Stimulated activated CD8-positive, alpha-beta memory T cell treated with anti-CD3 and anti-CD28 coated beads, Interleukin-7, amount 100 ng/mL, for 1 hour (primary cell): ENCODE measurements at places on chromosomes 4 and X.

- no peak for DNase-seq
These were observed 72.9 kb downstream of the MED28 start for GRCh38 chr4:17687237-17687857.

DNA sequence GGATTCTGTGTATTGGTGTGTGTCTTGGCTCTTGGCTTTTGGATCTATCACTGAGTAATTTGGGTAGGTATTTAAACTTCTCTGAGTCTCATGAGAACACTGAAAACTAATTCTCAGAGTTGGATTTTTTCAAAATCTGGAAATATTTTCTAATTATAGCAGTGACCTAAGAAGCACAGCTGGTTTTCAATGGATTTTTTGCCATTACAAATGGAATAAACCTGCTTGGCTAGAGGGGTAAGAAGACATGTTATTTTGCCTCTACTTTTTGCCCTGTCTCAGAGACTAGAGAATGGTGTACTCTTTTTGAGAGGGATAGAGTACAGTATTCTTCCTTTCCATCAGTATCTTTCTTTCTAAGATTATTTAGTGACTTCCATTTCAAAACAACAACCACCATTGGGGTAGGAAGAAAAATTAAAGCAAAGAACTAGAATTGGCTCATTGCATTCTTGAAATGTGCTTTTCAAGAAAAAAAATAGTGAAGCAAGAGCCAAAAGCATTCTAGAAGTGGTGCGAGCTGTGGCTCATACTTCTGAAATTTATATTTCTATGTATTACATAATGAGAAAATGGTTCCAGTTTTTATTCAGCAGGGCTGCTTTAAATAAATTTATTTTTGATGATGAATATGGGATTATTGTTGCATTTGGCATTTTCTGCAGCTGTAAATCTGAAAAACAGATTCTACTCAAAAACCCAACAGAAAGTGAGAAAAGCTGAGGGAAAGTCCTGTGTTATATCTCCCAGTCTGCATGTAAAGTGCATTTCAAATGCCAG lies 850.2 kb upstream of the SLIT2 start:
- no peak for DNase-seq

GRCh38 chr4:165461159-165461821 lies 82.5 kb downstream of the CPE start:
- DNase-seq = no peak

DNA sequence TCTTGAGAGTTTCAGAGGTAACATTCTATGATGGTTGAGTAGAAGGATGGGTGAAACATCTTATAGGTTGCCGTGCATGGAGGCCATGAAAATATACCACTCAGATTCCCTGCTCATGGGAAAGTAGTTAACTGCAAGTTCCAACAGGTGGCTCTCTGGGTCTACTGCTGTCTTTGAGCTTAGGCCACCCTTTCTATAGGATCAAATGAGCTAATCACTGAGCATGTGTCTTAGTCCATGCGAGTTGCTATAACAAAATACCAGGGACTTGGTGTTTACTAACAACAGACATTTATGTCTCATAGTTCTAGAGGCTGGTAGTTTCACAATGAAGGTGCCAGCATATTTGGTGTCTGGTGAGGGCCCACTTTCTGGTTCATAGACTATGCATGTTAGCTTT lies 144.8 kb upstream of the UNC5C start:
- no peak for DNase-seq

- DNase-seq = no peak
These were observed 4.2 kb upstream of the OTUD5 start for GRCh38 chrX:48961585-48962091.

DNA sequence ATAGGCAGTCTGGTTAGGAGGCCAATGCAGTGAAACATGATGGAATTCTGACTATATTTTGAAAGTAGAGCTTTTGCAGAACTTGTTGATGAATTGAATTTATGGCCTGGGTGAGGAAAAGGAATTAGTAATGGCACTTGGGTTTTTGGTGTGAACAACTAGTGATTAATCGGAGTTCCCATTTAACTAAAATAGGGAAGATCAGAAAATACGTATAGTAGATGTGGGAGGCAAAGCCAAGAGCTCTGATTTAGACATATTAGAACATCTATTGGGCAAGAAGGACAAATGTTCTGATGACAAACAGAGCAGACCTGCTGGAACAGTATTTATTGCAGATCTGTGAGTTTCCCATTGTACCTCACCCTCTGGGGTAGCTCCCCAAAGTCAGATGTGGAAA lies 12.3 kb upstream of the NDP start:
- DNase-seq = no peak

- no peak for DNase-seq
These were observed 361.1 kb upstream of the BOD1L1 start for GRCh38 chr4:13988353-13989305.

GRCh38 chr4:38560340-38560739 lies 103.7 kb upstream of the KLF3 start:
- no peak for DNase-seq

- DNase-seq = no peak
These were observed 36.0 kb downstream of the HTR2C start for GRCh38 chrX:114619874-114620273.

GRCh38 chr4:110614976-110615352 lies 7.9 kb downstream of the PITX2 start:
- no peak for DNase-seq

- no peak for DNase-seq
These were observed 187.3 kb downstream of the ANAPC10 start for GRCh38 chr4:144910723-144911122.

DNA sequence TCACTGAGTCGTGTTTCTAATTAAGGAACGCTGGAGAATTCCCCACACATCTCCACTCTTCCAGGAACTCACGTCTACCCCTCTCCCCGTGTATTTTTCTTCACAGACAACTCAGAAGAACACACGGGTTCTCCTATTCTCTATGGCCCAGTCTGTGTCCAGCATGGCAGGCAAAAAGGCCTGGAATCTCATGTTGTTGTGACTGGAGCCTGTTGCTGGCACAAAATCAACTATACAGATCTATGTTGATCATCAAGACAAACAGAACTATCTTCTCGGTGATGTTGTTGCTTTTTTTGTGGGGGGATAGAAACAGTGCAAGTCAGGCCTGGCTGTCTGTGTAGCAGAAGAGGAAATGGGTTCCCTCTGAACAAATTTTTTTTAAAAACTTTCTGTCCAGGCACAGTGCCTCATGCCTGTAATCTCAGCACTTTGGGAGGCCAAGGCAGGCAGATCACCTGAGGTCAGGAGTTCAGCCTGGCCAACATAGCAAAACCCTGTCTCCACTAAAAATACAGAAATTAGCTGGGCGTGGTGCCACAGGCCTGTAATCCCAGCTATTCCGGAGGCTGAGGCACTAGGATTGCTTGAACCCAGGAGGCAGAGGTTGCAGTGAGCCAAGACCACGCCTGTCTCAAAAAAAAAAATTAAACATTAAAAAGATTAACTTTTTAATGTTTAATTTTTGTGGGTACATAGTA lies 50.5 kb upstream of the CBR4 start:
- DNase-seq = no peak

DNA sequence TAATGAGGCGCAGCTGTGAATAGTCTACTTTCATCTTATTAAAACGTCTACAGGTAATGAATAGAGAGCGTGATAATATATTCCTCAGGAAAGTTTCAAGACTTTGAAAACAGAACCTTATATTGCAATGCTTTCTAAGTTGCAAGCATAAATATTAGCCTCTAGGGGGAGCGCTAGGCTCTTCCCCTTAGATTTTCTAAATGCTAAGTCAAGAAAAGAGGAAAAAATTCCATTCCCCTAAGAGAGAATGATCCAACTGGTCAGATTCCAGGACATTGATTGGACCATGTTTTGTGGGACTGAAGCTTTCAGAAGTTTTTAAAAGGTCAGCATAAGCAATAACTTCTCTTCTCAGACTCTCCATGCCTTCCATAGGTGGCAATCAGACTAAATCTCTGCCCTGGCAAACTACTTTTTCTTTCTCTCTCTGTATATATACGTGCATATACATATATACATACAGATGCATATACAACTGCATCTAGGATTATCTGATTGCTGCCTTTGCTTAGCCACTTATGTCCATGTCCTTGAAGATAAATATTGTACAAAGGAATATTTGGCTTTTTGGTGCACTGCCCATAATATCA lies 492.9 kb downstream of the INPP4B start:
- no peak for DNase-seq

DNA sequence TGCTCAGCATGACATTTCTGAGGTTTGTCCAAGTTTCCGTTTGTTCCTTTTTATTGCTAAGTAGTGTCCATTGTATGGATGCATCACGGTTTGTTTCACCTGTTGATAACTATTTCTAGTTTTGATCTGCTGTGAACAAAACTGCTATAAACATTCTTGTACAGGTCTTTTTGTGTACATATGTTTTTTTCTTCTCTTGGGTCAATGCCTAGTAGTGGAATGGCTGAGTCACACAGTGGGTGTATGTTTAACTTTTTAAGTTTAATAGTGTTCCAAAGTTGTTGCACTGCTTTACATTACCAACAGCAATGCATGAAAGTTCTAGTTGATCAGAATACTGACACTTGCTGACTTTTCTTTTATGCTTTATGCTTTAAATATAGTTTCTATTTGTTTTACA lies 76.7 kb downstream of the MAOB start:
- no peak for DNase-seq

DNA sequence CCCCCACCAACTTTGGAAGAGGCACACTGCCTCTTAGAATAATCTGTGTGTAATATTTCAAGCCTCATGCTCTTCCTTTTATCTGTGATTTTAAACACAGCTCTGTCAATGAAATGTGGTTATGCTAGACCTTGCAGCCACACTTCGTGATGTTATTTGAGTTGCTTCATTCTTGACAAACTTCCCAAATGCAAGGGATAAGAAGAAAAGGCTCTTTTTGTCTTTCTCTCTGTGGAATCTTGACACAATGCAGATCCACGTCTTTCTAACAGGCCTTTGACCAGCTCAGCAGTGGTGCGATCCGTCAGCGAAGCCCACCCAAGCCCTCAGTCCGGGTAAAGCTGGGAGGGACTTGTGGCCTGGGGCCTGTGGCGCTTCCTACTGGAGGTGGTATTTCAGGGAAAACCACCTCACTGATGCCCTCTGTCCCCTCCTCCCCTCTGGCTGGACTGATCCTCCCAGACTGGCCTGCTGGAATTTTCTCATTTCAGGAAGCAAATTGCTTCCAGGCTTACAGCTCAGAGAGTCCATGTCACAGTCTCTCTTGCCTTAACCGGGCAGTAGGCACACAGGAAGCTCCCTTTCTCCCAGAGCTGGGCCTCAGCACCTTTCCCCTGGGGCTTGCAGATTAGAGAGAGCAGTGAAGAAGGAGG lies 19.5 kb upstream of the CCKAR start:
- DNase-seq = no peak

- DNase-seq = no peak
These were observed 68.7 kb upstream of the ADAD1 start for GRCh38 chr4:122309988-122310626.

DNA sequence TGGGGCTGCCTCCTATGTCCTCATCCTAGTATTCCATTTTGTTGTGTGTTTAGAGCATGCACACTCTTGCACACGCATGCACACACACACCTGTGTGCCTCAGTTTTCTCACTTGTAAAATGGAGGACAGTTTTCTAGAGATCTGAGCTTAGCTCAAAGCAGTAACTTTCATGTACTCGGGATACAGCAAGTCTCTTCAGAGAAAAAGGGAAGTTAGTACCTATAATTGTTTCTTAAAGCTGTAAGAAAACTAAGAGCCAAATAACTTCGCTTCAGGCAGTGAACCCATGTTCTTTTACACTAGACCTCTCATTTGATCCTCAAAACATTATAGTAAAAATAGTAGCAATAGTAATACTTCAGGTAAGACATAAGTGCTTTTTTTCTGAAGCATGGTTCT lies 49.6 kb downstream of the KIT start:
- no peak for DNase-seq

DNA sequence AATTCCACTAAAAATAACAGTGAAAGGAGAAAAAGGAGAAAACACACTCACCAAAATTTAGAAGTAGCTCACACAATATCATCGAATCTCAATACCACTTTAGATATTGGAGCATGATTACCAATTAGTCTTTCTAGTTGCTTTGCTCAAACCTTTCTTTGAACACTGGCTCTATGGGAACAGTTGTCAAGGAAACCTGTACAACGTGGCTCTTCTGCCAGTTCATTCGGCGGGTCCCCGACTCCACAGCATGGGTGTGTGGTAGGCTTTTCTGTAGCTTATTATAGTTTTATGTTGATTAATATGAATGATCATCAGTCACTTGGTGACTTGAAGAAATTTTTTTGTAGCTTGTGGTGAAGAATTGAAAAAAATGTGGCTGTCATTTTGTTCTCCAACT lies 50.2 kb upstream of the TMEM150C start:
- no peak for DNase-seq

DNA sequence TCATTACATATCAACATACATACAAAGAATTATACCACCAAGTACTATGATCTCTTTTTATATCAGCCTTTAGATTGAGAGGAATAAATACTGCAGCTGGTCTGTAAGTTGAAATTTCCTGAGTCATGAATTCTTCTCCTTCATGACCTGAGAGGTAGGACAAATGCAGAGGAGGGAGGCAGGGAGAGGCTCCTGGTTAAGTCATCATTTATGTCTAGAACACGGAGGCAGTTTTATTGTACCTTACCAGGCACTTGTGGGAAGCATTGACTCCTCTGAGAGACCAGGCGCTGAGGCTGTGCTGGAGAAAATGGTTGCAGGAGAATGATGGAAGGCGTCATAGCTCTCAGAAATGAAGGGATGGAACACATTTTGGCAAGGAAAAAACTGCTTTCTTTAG lies 12.5 kb upstream of the CASK start:
- no peak for DNase-seq

GRCh38 chr4:127000846-127001245 lies 631.9 kb upstream of the INTU start:
- DNase-seq = no peak

DNA sequence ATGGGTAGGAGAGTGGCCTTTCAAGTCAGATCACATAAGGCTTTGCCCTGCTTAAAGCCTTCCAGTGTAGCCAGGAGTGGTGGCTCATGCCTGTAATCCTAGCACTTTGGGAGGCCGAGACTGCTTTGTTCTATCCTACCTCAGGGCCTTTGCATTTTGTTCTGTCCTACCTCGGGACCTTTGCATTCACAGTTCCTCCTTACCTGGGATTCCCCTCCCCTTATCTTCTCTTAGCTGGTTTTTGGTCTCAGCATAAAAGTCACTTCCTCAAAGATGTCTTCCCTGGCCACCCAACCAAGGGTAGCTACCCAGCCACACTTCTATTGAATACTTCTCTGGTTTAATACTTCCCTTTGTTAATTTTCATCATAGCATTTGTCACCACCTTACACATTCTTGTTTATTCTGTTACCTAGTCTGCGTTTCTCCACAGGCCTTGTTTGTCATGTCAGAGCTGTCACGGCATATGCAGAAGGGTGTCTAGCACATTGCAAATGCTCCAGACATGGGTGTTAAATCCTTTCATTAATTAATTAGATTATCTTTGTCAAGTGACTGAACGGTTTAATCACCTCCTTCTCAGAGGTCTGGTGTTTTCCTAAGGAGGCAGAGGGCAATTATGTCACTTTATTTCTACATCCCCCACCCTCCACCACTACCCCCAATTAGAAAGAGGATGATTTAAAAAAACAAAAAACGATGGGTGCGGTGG lies 11.3 kb upstream of the SETD7 start:
- no peak for DNase-seq

GRCh38 chr4:144376866-144377265 lies 236.3 kb upstream of the GYPA start:
- DNase-seq = no peak

- DNase-seq = no peak
These were observed 416.1 kb downstream of the PCDH18 start for GRCh38 chr4:137116144-137116543.

- no peak for DNase-seq
These were observed 6.8 kb downstream of the ATP2B3 start for GRCh38 chrX:153524234-153524633.
